ENCODE measurements at places on chromosomes 5 and 9.

DNA sequence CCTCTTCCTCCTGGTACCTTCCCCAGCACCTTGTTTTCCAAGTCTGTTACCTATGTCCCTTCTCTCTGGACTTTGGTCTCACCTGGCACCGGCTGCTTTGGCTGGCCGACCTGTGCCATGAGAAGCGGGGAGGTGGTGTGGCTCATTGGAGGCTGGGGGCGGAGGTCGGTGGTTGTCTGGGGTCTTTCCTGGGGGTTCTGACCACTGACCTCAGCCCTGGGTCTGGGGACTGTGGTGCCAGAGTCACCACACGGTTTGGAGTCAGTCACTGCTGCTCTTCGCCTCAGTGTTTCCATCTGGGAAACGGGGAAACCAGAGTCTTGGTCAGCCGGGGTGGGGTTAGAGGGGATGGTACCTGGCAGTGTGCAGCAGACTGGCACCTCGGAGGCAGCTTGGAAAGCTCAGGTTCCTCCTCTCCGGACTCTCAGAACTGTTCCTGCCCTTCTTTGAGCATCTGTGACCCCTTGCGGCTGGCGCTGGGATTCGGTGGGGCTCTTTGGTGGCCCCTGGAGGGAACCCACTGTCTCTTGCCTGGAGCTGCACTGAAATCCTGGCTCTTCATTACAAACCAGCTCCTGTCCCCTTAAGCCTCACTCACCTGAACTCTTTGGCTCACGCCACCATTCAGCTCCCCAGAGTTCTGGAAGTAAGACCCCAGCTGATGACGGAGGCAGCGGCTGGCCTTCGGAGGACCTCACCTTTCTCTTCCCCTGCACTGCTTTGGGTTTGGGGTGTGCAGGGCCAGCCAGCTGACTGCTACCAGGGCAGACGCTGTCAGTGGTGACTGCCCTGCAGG lies 4.1 kb upstream of the RXRA start:
- no peak for DNase-seq

GRCh38 chr5:32319392-32319791 lies 6.7 kb upstream of the MTMR12 start:
- no peak for DNase-seq

- no peak for DNase-seq
Observed at GRCh38 chr9:36323926-36324325, 65.7 kb upstream of the GNE start.

- DNase-seq, result no peak
Observed at GRCh38 chr9:135677641-135678168, 14.6 kb downstream of the LCN9 start.

- DNase-seq, result peak; percentile 83
Observed at GRCh38 chr5:172106511-172107356, 81.3 kb downstream of the STK10 start.

GRCh38 chr5:62502456-62503101 lies 76.0 kb upstream of the LRRC70 start:
- no peak for DNase-seq

- no peak for DNase-seq
Observed at GRCh38 chr5:119327018-119327417, 28.8 kb upstream of the TNFAIP8 start.

DNA sequence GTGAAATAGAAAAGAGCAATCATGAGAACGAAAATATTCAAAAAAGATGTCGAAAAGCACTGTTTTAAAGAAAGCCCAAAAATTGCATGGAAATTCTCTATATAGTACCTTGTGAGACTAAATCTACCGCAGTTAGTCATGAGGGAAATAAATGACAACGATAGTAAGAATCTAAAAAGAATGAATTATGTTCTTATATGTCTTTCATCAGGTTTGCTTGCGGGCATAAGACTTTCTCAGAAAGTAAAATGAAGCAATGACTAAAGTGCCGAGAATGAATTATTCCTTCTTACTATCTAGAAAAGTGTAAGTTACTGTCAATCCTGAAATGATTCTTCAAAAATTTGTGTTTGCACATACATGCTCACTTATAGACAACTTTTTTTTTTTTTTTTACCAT lies 26.4 kb downstream of the PTPRD start:
- no peak for DNase-seq

- peak; percentile 70 for DNase-seq
Observed at GRCh38 chr5:1294835-1295649, at the start of gene TERT. Gene TERT, minus strand, starts transcription at chr5:1295068. Its CDS starts 79 bp downstream, at chr5:1294989.

DNA sequence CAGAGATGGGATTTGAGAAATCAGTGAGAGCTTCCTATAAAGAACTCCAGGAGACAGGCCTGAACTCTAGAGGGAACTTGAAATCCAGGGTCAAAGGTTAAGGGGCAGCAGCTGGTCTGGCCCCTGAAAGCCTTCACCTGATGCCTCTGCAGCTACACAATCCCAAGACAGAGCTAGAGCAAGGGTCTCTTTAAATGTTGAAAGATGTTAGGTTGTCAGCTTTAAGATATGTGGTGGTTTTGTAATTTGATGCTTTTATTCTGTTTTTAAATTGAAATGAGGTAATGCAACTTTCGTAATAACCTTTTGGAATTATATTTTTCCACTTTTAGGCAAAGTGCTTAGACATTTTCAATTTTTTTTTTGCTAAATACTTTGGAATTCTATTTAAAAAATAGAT lies 2.4 kb downstream of the SOWAHA start:
- DNase-seq, result no peak

DNA sequence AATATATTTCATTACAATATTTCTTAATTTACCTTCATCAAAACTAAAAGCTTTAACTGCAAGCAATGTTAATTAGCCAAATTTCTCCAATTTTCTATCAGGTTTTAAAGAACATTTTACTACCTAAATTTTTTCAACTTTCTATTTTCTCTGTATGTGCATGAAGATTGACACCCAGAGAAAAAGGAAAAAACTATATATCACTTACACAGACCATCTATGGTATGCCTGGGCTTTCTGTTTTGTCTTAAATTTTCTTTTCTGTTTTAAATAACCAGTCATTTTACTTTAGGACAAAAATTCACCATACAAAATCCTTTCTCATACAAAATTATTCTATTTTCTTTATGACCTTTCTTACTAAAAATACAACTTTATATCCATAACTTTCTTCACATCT lies 13.8 kb upstream of the IL7R start:
- DNase-seq, result no peak

DNA sequence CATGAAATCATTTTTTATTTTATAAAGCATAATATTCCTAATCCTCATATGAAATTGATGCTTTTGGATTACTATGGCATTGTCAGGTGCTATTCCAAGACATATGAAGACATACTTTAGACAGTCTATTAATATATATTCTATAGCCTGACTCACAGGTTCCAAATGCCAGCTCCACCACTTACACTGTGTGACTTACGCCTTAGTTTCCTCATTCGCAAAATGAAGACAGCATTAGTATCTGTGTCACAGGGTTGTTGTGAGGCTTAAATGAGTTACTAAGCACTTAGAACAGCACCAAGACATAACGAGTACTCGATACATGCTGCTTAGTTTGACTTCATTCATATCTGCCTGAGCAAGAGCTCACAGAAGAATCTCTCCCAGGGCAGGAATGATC lies 132.2 kb upstream of the PTGER4 start:
- no peak for DNase-seq

GRCh38 chr5:60497706-60498500 lies 202.1 kb downstream of the DEPDC1B start:
- DNase-seq, result no peak

- DNase-seq, result no peak
Observed at GRCh38 chr5:149166128-149166527, 24.8 kb downstream of the ABLIM3 start.

DNA sequence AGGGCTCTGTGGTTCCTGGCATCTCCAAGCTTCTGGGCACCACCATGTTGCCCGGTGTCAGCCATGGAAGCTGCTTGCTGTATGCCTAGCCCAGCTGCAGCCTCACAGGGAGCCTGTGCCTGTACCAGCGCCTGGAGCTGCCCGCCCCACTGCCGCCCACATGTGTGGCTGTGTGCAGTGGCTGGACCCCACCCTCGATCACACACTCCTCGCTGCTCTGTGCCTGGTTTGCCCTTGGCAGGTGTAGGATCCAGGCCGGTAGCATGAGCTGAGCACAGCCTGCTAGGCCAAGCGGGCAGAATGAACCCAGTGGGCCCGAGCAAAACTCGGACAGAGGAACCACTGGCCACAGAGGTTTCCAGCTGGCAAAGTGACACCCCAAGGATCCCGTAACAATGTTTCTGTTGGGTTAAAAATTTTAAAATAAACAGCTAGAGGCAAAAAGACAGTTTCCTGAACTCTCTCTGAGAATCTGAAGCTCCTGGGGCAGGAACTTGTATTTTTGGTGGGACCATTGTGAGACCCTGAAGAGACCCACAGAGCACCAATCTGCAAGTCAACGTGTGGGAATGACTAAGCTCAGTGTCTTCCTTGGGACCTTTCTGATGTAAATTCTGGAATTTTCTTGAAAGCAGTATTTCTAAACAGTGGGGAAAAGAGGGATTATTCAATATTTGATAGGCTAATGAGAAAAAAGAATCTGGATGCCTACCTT lies 73.1 kb upstream of the CCDC112 start:
- no peak for DNase-seq

GRCh38 chr5:167908606-167909005 lies 382.8 kb upstream of the WWC1 start:
- no peak for DNase-seq

DNA sequence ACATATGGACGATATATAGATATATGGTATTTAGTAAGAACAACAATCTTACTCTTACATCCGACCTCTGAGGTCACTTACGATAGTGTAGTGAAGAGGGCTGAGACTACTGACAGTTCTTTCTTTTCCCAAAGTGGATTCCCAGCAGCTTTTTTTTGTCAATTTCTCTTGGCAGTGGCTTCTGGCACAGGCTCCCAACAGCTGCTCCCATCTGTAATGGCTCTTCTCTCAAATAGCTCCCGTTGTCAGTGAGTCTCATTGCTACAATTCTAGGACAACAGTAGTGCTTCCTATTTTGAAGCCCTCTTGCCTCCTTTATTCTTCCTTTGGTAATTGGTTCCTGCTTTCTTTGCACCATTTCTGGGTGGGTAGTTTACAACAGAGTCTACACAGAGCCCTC lies 68.4 kb downstream of the SLC25A46 start:
- no peak for DNase-seq

DNA sequence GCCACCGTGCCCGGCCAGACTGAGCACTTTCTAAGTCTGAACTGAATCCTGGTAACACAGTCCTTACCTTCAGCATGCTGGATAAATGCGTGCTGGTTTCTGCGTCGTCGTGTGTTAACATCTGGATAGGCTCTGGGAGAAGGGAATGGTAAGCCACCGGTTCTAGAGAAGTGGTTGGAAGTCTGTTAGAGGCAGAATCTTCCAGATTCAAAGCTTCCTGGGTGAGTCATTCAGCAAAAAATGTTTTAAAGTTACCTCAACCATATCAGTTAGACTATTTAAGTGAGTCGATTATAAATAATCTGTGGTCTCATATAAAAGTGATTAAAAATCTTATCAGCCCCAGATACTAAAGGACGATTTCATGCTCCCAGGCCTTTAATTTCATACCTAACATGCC lies 256.5 kb upstream of the NFIL3 start:
- DNase-seq, result no peak

- no peak for DNase-seq
Observed at GRCh38 chr9:129989740-129990139, 53.2 kb downstream of the FNBP1 start.

DNA sequence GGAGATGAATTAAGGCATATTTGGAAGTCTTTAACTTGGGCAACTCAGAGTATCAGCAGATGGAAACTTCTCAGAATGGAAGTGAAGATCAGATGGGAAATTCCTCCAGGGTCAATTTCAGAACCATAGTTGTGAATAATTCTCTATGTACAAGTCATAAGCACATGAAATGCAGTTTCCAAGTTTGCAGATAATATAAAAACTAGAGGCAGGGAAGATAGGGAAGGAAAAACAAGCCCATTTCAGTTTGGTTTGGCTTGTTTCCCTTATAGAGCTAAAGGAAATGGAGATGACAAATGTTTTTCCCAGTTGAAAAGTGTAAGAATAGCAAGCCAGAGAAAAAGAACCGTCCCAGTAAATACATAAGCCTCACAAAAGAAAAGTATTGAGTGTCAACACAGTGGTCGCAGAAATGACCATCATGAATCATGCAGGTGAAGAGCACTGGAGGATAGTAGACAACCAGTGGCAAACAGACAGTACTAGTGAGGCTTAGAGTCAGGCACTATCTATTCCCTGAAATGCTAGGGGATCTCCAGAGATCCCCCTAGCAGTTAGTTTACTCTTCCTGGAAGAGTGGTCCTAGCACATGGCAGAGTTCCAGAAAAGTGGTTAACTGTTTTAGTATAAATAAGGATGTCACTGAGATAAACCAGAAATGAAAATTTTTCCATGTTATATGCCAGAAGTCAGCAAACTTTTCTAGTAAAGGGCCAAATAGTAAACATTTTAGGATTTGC lies 245.9 kb downstream of the SAXO1 start:
- no peak for DNase-seq

DNA sequence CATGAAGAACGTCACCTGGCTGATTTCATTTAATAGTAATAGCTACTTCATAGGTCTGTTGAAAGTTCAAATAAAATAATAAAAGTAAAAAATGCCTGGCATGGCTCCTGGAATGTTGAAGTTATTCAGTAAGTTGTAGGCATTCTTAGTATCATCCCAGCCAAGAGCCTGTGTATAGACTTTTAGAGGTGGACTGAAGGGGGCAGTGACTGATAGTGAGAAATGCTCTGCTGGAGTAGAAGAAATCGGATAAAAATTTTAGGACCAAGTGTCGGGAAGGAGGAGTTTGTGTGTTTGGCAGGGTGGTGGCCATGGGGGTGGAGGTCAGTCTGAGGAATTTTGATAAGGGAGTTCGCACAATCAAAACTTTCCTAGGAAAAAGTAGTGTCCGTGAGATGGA lies 3.6 kb downstream of the ZFP2 start:
- DNase-seq, result no peak

- DNase-seq, result no peak
Observed at GRCh38 chr5:171601266-171601881, 181.9 kb downstream of the FGF18 start.

DNA sequence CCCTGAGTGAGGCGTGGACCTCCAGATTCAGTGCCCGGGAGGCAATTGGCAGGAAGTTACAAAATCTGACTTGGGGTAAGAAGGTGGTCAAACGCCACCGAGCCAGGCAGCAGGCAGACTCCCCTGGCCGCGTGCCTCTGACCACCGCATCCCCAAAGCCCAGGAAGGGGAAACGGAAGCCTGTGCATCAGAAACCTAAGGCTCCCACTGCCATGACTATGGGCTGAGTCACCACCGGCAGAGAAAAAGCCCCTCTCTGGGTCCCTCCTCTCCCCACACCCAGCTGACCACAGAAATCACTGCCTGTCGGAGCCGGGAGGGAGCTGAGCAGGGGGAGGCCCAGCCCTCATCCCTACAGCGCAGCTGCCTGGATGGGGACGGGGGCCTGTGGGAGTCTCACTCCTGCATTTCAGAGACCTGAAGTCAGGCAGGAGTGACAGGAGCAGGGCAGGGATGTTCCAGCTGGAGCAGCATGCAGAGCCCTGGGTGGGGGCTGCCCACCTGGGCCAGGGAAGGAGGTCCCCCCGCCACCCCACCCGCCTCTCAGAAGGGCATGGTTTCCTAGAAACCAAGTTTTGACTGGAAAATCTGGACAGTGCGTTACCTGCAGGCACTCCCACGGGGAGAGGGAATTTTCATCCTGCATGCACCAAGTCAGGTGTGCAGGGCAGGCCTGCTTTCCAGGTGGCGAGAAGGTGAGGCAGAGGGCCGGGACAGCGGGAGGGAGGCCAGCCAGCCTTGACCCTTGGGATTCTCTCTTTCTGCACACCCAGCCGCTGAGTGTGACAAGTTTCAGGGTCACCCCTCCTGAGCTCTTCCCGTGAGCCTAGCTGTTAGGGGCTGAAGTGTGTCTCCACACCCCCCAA lies 68.2 kb downstream of the LRSAM1 start:
- no peak for DNase-seq
